Activated T-helper 1 cell treated with anti-CD3 and anti-CD28 coated beads, Interleukin-2, amount 50 U/mL, for 16 hours (primary cell): ENCODE measurements at places on chromosomes 6 and 20.

DNA sequence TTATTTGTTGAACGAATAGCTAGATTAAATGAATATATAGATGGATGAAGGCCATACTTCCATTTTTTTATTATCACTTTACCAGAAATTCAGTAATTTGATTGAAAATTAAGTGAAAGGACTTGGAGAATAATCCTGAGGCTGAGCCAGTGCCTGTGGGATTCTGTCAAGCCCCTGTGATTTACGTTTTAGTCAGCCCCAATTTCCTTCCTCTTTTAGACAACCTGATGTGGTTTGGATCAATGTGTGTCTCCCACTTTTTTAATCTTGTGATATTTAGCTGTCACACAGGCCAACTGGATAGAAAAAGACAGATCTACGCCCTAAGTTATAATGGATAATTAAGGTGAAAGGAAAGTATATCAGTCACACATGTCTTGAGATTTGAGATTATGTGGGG lies 188.8 kb downstream of the EDN1 start:
- no peak for DNase-seq

- no peak for DNase-seq
Measured at GRCh38 chr6:79949233-79949632, 1.9 kb upstream of the ELOVL4 start.

GRCh38 chr6:68229566-68229965 lies 405.5 kb upstream of the ADGRB3 start:
- no peak for DNase-seq

DNA sequence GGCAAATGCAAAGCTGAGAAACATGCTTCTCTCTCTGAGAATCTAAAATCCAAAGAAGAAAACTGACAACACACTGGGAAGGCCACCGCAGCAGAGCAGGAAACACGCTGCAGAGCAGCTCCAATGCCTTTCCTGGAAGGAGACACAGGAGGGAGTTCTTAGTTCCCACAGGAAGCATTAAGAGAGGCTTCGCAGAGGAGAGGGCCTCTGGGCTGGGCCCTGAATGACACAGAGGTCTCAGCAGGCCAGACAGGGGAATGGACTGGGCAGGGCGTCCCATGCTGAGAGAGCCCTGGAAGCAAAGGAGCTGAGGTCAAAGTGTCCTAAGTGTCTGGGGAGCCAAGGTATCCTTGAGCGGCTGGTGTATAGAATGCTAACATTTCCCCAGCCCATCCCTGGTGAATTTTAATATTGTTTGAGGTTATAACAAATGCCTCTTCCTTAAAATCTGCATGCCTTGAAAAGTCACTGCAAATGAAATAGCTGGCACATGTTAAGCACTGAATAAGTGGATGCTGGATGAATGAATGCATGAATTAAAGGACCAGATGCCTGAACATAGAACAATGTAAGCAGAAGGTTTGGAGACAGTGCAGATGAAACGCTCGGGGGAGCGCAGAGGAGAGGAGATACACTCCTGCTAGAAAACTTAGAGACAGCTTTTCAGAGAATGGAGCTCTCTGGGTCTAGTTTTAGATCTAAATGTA lies 110.0 kb upstream of the SYNDIG1 start:
- DNase-seq, result no peak

DNA sequence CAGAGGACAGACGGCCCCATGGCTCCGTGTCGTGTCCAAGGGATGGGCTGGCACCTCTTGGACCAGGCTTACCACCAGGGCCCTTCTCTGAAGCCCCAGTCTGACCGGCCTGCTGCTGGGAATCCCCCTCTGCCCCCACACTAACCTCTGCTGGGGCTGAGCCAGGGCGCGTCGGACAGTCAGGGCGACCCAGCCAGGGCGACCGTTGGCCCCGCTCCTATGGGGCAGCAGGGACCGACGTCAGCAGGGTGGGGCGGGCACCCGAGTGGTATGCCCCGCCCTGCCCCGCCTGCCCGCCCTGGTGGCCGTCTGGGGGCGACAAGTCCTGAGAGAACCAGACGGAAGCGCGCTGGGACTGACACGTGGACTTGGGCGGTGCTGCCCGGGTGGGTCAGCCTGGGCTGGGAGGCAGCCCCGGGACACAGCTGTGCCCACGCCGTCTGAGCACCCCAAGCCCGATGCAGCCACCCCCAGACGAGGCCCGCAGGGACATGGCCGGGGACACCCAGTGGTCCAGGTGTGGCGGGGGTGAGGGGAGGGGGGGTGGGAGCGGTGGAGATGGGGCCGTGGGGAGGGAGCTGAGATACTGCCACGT lies at the start of gene SLC17A9:
Gene SLC17A9 (plus strand): TSS at position 337 of the 595 bp plus-strand sequence. CDS start 122 bp downstream, at position 459.
- DNase-seq, result no peak

GRCh38 chr6:38836585-38836984 lies 121.5 kb downstream of the DNAH8 start:
- DNase-seq, result no peak

GRCh38 chr20:33803921-33804337 lies 7.2 kb upstream of the CHMP4B start:
- DNase-seq, result no peak
